ENCODE measurements at places on chromosomes 6 and 20. TPM values are rescaled to one million over a fixed set of nuclear protein-coding genes. Genes with fewer than 3 reads are reported as not detected.

GRCh38 chr6:73234733-73235132 lies 9.4 kb upstream of the KHDC1L start:
- no peak for DNase-seq

Gene GPLD1
- 0.71 TPM for total RNA-seq

Gene MICB
- total RNA-seq: 1.1 TPM

Gene RAB23
- 10.9 TPM for total RNA-seq

- no peak for DNase-seq
Observed at GRCh38 chr6:144955859-144956258, 670.7 kb downstream of the UTRN start.

All from left ventricle myocardium inferior (tissue), 1 donor.